ENCODE measurements at places on chromosomes 12 and 14. TPM values are rescaled to one million over a fixed set of nuclear protein-coding genes. Genes with fewer than 3 reads are reported as not detected.

- DNase-seq = no peak
Measured at GRCh38 chr12:76692846-76693245, 71.1 kb upstream of the ZDHHC17 start.

The OTUB2 gene
- 3.2 TPM for total RNA-seq

- DNase-seq = no peak
Measured at GRCh38 chr12:56450241-56450640, 1.0 kb upstream of the TIMELESS start.

The VAMP1 gene
- 11.0 TPM for total RNA-seq

GRCh38 chr14:95644981-95645380 is 41.2 kb upstream of the TCL1B start:
- DNase-seq = no peak

DNA sequence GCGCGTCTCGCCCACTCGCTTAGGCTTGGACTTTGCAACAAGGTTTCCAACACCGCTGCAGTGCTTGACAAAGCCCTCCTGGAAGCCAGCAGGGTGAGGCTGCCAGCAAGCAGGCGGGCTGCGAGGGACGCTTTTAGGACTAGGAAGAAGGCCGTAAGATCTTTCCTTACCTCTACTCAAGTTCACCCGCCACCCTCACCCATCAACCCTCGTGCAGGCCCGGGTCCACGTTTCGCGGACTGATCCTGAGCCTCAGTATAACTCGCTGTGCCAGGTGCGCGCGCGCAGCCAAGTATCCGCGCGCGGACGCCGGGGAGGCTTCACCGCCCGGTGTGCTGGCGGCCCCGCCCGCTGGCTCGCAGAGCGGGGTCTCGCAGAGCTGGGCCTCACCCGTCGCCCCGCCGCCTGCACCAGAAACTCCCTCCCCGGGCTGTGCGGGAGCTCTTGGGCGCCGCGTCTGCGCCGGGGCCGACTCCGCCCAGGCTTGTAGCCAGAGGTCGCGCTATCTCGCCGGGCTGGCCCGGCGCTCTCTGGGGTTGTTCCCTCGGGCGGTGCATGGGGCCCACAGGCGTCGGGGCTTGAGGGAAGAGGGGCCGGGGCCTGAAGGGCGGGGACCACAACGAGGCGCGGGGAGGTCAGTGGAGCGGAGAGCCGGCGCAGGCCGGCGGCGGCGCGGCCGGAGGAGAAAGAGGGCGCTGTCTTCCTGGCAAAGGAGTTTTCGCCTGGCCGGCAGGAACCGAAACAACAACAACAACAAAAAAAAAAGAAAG is 7.6 kb upstream of the SIX1 start:
- DNase-seq = peak; percentile 79

The CABP1 gene
- total RNA-seq = not detected

DNA sequence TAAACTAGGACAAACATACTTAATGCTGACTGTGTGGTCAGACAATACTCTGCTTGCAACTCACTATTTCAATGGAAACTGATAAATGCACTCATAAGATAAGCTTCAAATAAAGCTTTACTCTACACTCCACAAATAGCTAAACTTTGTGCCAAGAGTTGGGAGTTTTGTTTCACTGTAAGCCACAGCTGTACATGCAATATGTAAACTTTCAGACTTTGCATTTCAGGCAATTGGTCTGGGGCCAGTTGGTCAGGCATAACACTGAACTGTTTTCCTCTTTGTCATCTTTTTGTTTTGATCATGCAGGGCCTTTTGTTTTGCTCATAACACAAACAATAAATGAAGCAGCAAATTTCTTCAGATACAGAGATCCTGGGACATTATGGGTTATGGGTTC is 426.2 kb downstream of the IPO8 start:
- DNase-seq = no peak

- no peak for DNase-seq
Measured at GRCh38 chr12:63895841-63896240, 51.3 kb downstream of the SRGAP1 start.

The SLC7A7 gene
- total RNA-seq = 0.38 TPM

- DNase-seq = peak; percentile 61
Measured at GRCh38 chr12:71164568-71165197, 6.9 kb upstream of the TSPAN8 start.

- no peak for DNase-seq
Measured at GRCh38 chr14:100749967-100750597, 23.4 kb downstream of the DLK1 start.

The SLC16A7 gene
- 12.5 TPM for total RNA-seq

The FBLN5 gene
- not detected for total RNA-seq

- no peak for DNase-seq
Measured at GRCh38 chr12:122265886-122266229, 436 bp downstream of the VPS33A start.

GRCh38 chr12:55974308-55974730 is 441 bp downstream of the RAB5B start:
- DNase-seq = no peak

The EIF5 gene
- 141 TPM for total RNA-seq
